ENCODE measurements at places on chromosomes 6 and 20.

DNA sequence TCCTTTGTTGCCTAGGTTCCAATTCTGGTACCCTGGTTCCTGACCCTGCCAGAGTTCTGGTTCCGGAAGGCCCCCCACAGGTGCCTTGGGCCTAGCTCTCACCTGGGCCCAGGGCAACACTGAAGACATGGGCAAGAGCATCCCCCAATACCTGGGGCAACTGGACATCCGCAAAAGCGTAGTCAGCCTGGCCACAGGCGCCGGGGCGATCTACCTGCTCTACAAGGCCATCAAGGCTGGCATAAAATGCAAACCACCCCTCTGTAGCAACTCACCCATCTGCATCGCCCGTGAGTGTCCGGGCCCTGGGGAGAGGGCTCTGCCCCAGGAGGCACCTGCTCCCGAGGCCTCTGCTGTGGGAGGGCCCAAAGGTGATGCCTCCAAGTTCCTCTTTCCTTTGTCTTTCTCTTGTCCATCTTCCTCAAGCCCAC is at the start of gene ARMC12:
Gene ARMC12 (plus strand): TSS at position 51 of the 431 bp plus-strand sequence. CDS start 77 bp downstream, at position 128.
- no peak for DNase-seq

DNA sequence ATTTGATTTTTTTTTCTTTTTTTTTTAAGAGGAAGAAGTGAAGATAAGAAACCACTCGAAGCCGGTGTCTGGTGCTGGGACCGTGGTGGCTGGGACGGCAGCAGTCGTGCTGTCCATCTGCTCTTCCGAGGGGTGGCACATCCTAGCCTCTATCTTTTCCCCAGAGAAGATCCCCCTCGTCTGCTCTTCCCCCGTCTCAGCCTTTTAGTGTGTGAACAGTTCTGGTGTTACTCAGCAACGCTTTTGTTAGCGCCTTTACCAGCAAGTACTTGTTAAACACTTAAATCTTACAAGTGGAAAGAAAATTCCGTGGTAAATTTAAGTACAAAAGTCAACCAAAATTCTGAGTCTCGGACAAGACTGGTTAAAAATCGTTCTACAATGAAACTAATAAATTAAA is 90.1 kb downstream of the RSPH3 start:
- DNase-seq, result no peak

DNA sequence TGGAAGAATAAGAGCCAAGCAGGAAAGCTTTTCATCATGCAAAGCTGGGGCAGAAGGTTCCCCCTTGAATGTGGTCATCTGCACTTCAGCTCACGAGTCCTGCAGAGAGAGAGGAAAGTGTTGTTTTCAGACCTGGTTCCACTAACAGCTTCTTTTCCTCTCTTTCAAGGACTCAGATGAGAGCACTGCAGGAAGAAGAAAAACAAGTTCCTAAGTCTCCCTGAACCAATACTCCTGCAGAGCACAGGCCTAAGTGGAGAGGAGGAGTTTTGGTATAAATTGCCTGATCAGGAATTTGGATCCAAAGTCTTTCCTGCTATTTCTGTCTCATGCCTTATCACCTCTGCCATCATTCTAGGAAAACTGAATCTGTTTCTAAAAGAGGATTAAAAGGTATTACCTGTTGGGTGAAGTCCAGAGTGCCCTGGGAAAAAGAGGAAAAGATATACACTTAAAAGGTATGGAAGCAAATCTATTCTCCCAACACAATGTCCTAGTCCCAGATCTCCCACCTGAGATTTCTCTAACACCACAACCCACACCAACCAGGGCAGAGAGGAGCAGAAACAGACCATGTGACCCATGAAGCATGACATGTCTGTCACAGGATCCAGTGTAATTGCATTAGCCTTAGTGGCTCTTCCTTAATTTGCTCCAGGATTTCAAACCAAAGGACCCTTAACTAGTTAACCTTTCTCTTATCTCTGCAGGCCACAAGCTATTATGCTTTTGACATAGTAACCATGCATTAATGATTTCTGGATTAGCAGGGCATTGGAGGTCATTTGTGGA is 12.2 kb downstream of the HLA-DRB5 start:
- no peak for DNase-seq

- DNase-seq, result no peak
Observed at GRCh38 chr6:87897663-87898062, 150.0 kb upstream of the SPACA1 start.

GRCh38 chr6:39821742-39822532 is 29.8 kb downstream of the DAAM2 start:
- no peak for DNase-seq

DNA sequence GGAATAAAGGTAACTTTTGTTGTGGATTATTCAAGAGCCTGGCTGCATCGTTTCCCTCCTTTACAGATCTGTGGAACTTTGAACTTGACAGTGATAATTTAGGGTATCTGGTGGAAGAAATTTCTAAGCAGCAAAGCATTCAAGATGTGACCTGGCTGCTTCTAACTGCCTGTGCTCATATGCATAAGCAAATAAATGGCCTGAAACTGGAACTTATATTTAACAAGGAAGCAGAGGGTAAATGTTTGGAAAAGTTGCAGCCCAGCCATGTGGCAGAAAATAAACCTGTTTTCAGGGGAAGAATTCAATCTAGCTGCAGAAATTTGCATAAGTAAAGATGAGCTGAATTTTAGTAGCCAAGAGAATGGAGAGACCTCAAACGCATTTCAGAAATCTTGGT is 173.5 kb downstream of the C6orf118 start:
- DNase-seq, result no peak

- DNase-seq, result peak; percentile 42
Observed at GRCh38 chr20:44832724-44833123, 22.4 kb upstream of the RIMS4 start.

Data from NCI-H460 (cell line).